ENCODE measurements at places on chromosomes 6 and 20.

GRCh38 chr6:96611342-96611991 lies 48.5 kb downstream of the FHL5 start:
- DNase-seq: no peak

DNA sequence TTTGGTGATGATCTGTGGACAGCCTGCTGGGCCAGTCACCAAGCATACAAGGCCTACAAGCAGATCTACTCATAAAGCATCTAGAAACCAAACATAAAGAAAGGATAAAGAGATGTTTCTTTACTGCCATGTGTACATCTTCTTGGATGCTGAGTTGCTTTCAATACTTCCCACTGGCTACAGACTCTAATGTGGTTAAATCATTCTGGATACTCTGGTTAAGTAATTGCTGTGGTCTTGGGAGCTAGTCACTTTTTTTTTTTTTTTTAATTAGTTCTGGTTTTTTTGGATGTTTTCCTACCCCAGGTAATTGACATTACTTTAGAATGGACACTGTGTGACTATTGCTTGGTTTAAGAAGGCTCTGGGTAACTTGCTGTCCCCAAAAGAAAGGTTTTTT lies 215.4 kb upstream of the RUNX2 start:
- DNase-seq: no peak

- no peak for DNase-seq
Observed at GRCh38 chr6:160134779-160135547, 13.3 kb downstream of the SLC22A1 start.

GRCh38 chr6:25332655-25333071 lies 53.5 kb downstream of the CARMIL1 start:
- no peak for DNase-seq

DNA sequence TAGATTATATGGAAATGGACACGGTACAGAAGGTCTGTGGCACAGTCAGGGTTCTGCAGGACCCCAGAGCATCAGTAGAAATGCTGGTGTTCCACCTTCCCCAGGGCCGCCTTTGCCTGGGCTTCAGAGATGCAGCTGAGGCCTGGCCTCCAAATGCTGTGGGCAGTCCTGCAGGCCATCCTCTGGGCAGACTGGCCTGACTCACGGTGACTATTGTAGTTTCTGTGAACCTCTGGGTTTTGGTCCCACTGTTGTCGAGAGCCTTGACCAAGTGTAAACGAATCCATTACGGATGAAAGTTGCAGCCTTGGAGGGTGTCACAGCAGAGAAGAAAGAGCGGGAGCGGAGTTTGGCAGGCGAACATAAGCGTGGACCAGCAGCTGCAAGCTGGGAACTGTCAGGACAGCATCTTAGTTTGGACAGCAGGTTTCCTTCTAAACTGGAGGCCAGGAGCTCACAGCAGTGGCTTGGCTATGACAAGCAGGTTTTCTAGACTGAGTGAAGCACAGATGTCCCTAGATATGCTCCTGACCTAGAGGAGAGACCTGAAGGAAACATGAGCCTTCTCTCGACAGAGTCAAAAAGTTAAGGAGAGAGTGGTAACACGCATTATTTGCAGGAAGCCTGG lies 46.2 kb upstream of the BCLAF1 start:
- DNase-seq: no peak

DNA sequence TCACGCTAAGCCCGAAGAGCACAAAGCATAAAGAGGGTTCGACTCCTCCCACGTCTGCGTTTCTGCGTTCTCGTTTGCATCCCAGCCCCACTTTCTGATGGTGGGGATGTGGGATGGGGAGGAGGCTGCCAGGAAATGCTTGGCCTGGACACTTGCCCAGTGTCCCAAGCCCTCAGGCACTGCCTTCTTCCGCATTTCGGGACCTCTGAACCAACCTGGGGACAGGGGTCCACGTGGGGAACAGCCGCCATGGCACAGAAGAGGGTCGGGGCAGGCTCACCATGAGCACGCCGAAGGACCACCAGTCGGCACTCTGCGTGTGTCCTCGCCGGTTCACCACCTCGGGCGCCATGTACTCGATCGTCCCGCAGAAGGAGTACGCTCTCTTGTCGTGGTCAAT lies 88.2 kb downstream of the RAMACL start:
- no peak for DNase-seq

DNA sequence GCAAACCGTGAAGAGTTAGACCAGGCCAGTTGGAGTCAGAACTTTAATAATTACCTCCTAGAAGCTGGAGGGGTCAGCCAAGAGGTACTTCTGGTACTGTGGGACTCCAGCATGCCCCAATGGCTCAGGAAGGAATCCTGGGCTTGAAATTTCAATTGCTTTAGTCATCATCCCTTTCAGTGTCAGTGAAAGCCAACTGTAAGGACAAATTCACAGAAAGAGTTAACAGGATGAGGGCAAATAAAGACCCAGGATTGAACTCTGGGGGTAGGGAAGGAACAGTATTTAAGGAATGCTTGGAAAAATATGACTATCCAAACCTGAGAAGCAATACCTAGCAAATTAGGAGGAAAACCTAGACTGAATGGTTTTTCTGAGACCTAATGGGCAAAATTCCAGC lies 735.1 kb upstream of the MARCKS start:
- DNase-seq: no peak

- DNase-seq: no peak
Observed at GRCh38 chr20:58682656-58683531, 9.7 kb upstream of the NPEPL1 start.

GRCh38 chr6:1712451-1712850 lies 102.7 kb downstream of the FOXC1 start:
- no peak for DNase-seq

DNA sequence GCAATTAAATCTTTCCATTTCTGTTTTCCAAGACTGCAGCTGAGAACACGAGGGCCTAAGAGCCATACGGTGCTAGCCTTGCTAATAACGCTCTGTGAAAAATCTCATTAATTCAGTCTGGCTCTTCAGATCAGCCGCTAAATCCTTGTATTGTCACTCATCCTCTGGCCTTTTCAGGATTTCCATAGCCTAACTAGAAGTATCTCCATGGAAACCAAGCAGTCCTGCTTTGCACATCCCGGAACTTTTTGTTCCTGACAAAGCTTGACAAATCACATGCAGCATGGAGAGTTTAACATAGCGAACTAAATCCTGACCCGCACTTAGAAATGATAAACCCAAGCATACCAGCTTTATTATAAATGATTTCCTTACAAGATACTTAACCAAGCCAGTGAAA lies 383.7 kb downstream of the CD83 start:
- no peak for DNase-seq

GRCh38 chr20:54525916-54526590 lies 50.7 kb downstream of the DOK5 start:
- no peak for DNase-seq

- no peak for DNase-seq
Observed at GRCh38 chr6:120871416-120872261, 462.6 kb downstream of the TBC1D32 start.

DNA sequence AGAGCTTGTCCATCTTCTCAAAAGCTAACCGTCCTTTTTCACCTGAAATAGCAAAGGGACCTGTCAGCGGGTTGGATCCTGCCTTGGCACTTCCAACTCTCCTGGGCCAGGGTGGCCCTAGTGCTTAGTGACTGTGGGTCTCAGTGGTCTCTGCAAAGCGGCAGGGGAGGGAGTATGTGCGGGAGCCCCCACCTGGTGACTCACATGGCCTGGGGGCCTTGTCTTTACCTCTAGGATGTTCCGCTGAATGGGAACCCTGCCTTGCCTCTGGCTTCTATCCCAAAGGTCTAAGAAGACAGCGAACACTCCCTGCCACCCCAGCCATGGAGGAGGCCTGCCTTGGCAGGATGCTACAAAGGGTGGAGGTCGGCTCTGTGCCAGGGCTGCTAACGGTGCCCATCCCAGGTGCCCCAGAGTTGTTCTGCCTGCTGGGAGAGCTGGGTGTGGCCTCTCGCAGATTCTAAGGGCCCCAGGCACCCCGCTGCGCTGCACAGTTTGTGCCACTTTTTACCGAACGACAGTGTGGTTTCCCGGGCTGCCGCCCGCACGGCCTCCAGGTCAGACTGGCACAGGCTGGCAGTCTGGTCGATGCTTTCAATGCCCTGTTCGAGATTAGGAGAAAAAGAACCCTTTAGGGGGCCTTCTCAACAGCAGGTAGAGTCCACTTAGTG lies 77.2 kb downstream of the PTPN1 start:
- DNase-seq: no peak

- no peak for DNase-seq
Observed at GRCh38 chr6:100371591-100371990, 93.1 kb downstream of the SIM1 start.

DNA sequence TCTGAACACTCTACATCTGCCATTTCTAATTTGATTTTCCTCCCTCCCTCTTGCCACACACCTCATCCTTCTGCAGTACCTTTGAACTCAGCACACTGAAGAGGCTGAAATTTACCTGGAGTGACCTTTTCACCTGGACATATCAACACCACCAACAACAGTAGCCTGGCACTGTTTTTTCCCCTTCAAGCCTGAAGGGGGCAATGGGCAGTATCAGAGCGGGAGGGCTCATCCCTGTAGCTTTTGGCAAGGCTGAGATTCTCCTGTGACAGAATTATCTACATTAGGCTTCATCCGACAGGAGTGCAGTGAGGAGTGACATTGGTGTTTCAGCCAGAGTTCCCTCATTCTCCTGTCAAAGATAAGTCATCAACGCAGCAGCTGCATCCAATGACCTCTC lies 312.8 kb upstream of the SPTLC3 start:
- DNase-seq: no peak

DNA sequence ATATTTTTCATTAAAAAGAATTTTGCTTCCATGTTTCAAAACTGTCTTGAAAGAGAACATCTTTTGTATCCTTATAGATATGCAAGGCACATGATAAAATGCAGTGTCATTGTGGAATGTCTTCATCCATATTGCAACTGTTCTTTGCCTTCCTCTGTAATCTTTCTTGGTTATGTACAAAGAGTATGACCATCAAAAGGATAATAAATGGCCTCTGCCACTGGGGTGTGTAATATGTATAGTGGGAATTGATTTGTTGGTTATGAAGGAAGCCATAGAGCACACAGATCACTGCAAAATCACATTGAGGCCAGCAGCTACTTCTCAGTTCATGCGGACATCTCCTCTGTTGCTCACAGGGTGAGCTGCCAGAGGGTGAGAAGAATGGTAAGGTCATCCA lies 703.5 kb downstream of the TFAP2A start:
- DNase-seq: no peak

DNA sequence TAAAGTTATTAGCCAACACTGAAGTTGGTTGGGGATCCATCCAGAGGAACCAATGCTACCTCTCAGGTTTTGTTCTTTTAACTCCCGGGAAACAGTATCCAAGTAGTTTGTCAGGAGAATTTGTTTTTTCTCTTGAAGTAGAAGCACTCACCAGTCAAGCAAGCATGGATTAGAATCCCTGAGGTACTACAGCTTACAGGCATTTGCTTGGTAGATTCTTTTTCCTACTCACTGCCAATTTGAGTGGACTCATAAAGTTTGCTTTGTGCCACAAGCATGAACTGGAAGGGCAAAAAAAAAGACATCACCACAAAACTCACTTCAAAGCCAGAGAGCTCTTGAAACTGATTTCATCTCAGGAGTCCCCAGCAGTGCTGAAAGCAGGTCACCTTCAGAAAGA lies 167.4 kb downstream of the MBOAT1 start:
- DNase-seq: no peak

DNA sequence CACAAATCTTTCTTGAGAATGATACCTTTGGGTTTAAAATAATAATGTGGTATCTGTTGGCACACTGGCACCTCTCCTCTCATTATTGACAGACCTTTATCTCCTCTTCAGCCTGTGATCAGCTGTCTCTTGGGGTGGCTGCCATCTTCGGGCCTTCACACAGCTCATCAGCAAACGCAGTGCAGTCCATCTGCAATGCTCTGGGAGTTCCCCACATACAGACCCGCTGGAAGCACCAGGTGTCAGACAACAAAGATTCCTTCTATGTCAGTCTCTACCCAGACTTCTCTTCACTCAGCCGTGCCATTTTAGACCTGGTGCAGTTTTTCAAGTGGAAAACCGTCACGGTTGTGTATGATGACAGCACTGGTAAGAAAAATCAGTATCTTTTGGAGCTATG lies 232.8 kb downstream of the GRIK2 start:
- DNase-seq: no peak

DNA sequence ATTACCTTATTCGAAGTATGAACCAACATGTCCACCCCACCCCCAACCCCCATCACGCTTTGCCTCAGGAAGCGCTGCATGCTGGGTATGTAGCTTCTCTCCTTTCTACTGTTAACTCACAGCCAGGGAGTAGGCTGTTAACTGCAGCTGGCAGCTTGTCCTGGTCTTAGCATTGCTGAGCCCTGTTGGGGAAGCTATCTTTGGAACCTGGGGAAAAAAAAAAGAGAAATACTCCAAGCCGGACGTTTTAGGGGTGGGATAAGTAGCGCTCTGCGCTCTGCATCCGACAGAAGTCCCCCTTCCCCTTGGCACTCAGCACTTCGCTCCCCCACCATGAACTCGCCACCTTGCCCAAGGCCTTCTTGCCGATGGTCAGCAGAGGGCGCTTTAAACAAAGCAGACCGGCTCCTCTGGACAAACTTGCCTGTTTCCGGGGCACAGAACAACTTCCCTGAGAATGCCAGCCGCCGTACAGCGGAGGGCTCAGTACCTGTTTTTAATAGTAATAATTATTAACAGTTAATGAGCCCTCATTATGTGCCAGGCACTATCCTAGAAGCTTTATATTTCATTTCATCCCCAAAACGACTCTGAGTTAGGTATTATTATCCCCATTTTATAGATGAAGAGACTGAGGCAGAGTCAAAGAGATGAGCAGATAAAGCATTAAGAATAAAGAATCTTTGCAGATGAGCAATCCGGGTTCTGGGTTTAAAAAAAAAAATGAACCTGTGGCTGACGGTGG lies 35.2 kb upstream of the MDFI start:
- peak; percentile 77 for DNase-seq

- DNase-seq: no peak
Observed at GRCh38 chr20:41249411-41250281, 67.9 kb downstream of the ZHX3 start.

GRCh38 chr6:141415896-141416295 lies 716.8 kb upstream of the GJE1 start:
- no peak for DNase-seq

DNA sequence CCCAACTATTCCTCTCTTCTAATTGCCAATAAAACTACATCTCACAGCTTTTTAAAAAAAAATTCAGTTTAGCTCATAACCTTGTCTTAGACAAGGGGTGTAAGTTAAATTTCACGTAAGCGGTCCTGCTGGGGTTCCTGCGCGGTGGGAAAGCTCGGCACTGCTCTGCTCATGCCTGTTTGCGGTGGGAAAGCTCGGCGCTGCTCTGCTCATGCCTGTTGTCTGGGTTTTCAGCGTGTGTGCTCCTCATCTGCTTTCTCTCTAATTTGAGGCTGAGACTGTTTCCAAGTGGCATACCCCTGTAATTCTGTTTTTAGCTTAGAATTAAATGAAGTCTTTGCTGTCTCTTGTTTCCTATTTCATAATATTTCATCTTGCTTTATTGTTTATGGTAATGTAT lies 18.6 kb downstream of the ARID1B start:
- DNase-seq: no peak

DNA sequence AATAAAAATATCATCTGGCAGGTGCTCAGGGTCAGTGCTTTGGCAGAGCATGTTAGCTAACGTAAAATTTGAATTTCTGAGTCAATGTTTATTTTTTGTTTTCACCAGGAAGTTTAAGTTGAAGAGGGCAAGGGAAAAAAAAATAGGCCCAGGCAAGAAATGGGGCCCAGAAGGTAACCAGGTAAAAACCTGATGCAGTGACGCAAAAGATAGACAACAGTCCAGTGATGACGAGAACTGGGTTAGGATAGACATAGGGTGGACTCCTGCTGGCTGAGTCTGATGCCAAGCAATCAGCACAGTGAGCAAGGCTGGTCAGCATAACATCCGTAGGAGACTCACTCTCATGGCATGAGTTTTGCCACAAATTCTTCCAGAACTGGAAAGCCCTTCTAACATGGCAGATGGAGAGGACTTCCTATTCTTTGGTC lies 42.2 kb downstream of the ZHX3 start:
- no peak for DNase-seq
